Globus pallidus (tissue), 1 donor: ENCODE measurements at places on chromosomes 11 and 22.
A peak's percentile ranks its signal among the peaks of the same experiment; 100 is the strongest.

DNA sequence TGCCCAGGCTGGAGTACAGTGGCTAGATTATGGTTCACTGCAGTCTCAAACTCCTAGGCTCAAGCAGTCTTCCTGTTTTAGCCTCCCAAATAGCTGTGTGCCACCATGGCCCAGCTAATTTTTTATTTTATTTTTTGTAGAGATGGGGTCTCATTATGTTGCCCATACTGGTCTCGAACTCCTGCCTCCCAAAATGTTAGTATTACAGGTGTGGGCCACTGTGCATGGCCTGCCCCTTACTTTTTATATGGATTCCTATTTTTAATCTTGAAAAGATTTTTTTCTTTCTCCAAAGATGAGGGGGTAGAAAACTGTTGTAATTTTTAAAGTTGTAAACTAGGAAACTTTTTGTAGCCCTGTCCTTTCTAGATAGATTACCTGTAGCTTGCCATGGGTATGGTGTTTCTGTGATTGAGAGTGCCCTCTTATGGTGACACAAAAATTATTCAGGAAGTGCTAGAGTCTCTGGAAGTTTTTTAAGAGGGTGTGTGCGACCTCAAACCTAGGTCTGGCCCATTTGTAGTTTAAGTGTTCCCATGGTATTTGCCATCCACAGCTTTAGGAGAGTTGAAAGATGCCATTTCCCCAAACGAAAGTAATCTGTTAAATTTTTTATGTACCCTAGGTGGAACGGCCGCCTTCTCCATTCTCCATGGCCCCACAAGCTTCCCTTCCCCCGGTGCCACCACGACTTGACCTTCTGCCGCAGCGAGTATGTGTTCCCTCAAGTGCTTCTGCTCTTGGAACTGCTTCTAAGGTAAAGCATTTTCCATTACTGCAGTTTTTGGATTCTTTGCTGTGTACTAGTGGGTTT, 32.4 kb downstream of the MCAM start:
- peak; percentile 26 for DNase-seq

- no peak for DNase-seq
Observed at GRCh38 chr11:72969894-72970335, 155.7 kb downstream of the ATG16L2 start.

DNA sequence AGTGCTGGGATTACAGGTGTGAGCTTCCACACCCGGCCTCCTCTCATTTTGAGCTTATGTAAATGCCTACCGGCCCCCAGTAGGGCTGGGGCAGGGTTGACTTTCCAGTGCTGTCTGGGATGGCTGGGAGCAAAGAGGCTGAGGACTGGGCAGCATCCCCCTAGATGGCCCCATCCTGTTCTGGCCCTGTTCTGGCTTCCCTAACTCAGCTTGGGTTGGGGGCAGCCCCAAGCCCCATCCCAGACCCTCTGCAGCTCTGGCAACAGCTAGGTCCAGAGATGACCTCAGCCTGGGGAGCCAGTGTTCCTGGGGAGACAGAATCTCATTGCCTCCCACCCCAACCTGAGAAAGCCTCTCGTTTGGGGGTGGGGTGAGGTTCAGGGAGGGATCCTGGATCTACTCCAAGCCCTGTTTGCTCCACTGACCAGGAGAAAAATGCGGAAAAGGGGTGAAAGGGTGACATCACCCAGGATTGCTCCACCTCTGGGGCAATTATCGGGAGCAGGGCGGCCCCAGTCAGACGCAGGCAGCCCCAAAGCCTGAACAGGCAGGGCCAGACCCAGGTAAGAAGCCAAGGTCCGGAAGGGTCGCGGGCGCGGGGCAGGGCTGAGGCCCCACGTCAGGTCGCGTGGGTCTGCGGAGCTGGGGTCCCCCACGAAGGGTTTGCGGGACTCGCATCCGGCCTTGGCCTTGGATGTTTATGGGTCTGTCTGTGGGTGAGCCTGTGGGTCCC, at the start of gene PNPLA2:
Gene PNPLA2 (plus strand): TSS at position 519 of the 733 bp plus-strand sequence. CDS start 805 bp downstream, outside the sequence.
- no peak for DNase-seq

GRCh38 chr11:20131788-20132666, 28.2 kb downstream of the DBX1 start:
- DNase-seq, result peak; percentile 53

GRCh38 chr11:81907996-81908395, 825.7 kb downstream of the FAM181B start:
- DNase-seq, result no peak

DNA sequence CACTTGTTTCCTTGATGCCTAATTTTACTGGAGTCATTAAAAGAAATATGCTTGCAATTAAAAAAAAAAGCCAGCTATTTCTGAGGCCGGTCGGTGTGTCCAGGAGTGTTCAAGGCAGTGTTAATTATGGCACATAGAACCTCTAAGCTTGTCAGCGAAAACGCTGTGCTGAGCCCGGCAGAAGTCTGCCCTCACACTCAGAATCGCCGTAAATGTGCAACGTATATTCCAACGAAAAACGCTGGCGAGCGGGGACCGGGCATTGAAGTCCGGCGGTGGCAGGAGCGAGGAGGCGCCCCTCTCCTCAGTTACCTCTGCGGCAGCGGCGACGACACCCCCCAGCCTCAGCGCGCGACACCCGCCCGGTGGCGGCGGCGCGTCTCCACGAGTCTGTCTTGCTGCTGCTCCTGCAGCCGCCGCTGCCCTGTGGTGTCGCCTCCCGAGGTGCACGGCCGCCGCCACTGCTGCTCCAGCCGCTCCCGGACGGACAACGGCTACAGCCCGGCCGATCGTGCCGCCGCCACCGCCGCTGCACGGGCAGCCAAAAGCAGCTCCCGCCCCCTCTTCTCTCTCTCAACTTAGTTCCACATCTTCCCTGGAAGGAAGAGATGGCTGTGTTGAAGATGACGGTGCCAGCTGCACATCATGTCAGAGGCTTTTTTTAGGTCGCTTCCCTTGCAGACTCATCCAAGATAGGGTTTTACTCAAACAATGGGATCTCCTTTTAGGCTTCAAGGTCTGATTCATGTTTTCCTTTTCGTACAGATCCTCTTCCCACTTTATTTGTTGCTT, 56.0 kb downstream of the JAM3 start:
- peak; percentile 69 for DNase-seq

- no peak for DNase-seq
Observed at GRCh38 chr22:24302591-24302990, 32.0 kb downstream of the SPECC1L start.

DNA sequence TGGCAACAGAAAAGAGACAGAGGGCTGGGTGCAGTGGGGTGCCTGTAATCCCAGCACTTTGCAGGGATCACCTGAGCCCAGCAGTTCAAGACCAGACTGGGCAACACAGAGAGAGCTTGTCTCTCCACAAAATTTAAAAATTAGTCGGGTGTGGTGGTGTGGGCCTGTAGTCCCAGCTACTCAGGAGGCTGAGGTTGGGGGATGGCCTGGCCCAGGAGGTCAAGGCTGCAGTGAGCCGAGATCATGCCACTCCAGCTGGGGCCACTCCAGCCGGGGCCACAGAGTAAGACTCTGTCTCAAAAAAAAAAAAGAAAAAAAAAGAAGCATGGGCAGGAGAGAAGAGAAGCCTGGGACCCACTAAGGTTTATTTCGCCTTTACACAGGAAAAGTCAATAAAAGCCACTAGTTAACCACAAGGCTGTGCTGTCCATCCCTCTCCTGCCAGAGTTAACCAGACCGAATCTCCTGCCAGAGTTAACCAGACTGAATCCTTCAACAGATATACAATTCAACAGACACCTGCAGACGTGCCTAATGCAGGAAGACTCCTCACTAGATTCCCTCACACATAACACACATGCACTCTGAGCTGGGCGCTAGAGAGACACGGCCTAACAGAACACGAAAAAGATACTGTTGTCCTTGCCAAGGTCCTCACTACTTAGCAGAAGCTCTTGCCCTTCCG, 29.8 kb downstream of the MICAL3 start:
- DNase-seq, result no peak

- DNase-seq, result no peak
Observed at GRCh38 chr11:64758330-64759079, 1.3 kb downstream of the PYGM start.

- DNase-seq, result no peak
Observed at GRCh38 chr11:7858006-7858405, 61.3 kb upstream of the OR5P2 start.

DNA sequence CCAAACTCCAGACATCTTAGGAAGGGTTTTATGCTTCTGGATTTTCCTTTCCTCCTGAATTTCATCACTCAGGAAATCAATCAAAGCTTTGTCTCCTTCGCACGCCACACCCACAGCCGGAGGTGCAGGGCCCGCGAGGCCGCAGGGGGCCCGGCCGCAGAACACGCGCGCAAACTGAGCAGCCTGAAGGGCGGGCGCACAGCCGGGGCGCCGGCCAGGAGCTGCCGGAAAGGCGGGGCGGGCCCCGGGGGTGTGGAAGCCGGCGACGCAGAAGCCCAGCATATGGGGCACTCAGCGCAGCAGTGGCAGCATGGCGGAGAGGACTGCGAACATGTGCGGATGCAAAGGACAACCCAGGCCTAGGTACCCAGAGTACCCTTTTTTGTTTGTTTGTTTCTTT, 33.1 kb upstream of the SPTBN2 start:
- DNase-seq, result no peak

DNA sequence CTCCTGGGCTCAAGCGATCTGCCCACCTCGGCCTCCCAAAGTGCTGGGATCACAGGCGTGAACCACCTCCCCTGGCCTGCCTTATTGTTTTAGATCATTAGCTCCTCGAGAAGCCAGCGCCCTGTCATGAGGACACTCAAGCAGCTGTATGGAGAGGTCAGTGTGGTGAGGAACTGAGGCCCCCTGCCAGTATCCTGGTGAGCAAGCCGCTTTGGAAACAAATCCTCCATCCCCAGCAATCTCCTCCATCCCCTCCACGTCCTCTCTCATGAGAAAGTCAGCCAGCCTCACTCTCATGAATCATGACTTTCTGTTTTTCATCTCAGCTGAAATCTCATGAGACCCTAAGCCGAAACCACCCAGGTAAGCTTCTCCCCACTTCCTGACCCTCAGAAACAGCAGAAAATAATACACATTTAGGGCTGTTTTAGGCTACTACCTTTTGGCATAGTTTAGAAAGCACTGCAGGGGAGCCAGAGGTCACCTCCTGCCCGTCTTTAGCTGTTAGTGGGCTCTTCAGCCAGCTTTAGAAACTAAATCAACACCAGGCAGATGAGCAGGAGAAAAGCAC, 56.0 kb downstream of the CTTN start:
- no peak for DNase-seq

- DNase-seq, result no peak
Observed at GRCh38 chr11:130840679-130841078, 75.6 kb downstream of the SNX19 start.

DNA sequence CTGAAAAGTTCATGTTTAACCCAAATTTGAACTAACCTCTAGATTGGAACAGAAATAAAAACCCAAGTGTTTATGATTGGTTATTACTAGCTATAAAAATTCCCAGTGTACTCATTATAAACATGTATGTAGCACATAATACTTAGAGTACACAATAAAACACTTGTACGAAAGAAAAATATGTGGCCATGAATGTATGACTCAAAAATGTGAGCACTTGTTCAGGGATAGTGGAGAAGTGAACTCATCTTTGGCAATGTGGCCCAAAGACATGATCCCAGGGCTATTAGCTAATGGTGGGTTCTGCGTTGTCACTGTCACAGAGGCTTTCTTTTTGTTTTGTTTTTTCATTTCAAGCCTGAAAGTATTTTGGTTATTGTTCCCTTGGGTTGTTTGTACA, 72.0 kb downstream of the PPFIBP2 start:
- no peak for DNase-seq

GRCh38 chr11:133740963-133741362, 104.3 kb downstream of the SPATA19 start:
- DNase-seq, result no peak

GRCh38 chr11:112902361-112903011, 58.7 kb upstream of the NCAM1 start:
- DNase-seq, result no peak

- no peak for DNase-seq
Observed at GRCh38 chr22:46578251-46578823, 40.9 kb upstream of the CELSR1 start.

GRCh38 chr11:61357233-61357893, 4.3 kb downstream of the CYB561A3 start:
- peak; percentile 40 for DNase-seq

GRCh38 chr11:123033895-123034294, 28.0 kb downstream of the HSPA8 start:
- no peak for DNase-seq

DNA sequence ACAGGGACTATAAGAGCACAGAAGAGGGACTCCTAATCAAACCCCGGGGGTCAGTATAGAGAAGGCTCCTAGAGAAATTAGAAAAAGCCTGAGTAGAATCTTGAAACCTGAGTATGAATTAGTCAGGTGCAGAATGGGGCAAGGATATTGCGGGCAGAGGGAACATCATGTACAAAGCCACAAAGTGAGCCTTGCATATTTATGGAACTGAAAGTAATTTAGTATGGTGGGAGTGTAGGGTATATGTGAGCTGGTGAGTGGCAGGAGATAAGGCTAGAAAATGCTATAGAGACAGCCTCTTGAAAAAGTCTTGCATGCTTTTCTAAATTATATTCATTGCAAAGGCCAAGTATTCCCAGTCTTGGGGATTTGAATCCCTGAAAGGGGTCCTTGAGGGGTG, 93.7 kb downstream of the STIM1 start:
- no peak for DNase-seq

- DNase-seq, result no peak
Observed at GRCh38 chr11:102849311-102849710, 5.9 kb upstream of the MMP3 start.

- no peak for DNase-seq
Observed at GRCh38 chr22:30424534-30425326, 838 bp upstream of the MTFP1 start.

- DNase-seq, result no peak
Observed at GRCh38 chr11:74734559-74734925, 3.3 kb upstream of the CHRDL2 start.

DNA sequence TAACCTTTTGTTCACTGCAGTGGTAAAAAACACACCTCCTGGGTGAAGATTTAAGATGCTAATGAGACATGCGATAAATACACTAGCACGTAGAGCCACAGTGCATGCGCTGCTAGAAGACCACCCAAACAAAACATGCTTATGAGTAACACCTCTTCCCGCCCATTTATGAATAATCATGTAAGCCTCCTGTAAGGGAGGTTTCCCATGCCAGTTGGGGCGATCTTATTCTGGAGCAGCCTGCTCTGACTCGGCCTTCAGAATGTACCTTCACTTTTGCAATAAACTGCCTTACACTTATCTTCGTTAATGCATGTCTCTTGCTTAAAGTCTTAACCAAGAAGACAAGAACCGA, 18.1 kb upstream of the SCARF2 start:
- DNase-seq, result no peak

- no peak for DNase-seq
Observed at GRCh38 chr11:125999234-125999880, 53.5 kb downstream of the VSIG10L2 start.

GRCh38 chr11:45922425-45923082, at the start of gene LARGE2:
Gene LARGE2 (plus strand): TSS chr11:45922656. CDS start chr11:45922883, 227 bp downstream.
- DNase-seq, result no peak

DNA sequence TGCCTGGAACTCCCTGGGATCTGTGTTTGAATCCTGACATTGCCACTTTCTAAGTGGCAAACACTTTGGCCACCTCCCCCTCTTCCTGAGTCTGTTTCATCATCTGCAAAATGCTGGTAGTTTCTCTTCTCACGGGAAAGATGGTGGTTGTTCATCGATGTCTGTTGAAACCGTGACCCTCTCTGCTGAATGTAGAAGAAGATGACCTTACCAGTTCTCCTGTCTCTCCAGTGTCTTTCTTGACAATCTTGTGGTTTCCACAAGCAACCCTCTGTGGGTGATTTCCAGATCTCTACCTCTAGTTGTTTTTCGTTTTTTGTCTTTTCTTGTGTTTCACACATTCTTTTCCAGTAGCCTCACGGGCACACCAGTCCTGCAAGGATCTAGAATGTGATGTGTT, 27.5 kb downstream of the ZBTB16 start:
- no peak for DNase-seq
